ENCODE measurements at places on chromosomes 4 and X. TPM values are rescaled to one million over a fixed set of nuclear protein-coding genes. Genes with fewer than 3 reads are reported as not detected.

Gene SLC16A2
- 19.8 TPM for total RNA-seq

Gene TRIML2
- not detected for total RNA-seq

Gene PNMA6F
- not detected for total RNA-seq

Gene ATP2B3
- 0.05 TPM for total RNA-seq

Gene ABRAXAS1
- 25.9 TPM for total RNA-seq

Gene ELF2
- total RNA-seq: 37.8 TPM

Gene HGFAC
- 1.3 TPM for total RNA-seq

Gene TEX11
- not detected for total RNA-seq

Gene PIGA
- 26.2 TPM for total RNA-seq

Gene MAGEA1
- total RNA-seq: not detected

Gene C4orf51
- not detected for total RNA-seq

Gene SLC26A1
- total RNA-seq: 0.84 TPM

Gene NSUN7
- total RNA-seq: 4.7 TPM

Gene CLIC2
- total RNA-seq: 2.2 TPM

Gene NR0B1
- total RNA-seq: not detected

Gene GPR34
- total RNA-seq: not detected

Gene TEC
- 0.25 TPM for total RNA-seq

Gene EIF4E
- 144 TPM for total RNA-seq

Gene GYPE
- total RNA-seq: not detected

Gene NDST4
- total RNA-seq: 1.3 TPM

Gene FANCB
- total RNA-seq: 19.5 TPM

Gene SEPSECS
- total RNA-seq: 9.3 TPM

Gene DGAT2L6
- not detected for total RNA-seq

Gene INPP4B
- total RNA-seq: 7.0 TPM

Gene APBB2
- total RNA-seq: 72.7 TPM

Gene FHIP1A
- not detected for total RNA-seq

All from neural crest cell (in vitro differentiated cells).